ENCODE measurements at places on chromosomes 11 and 22. TPM values are rescaled to one million over a fixed set of nuclear protein-coding genes. Genes with fewer than 3 reads are reported as not detected.
A peak's percentile ranks its signal among the peaks of the same experiment; 100 is the strongest.

DNA sequence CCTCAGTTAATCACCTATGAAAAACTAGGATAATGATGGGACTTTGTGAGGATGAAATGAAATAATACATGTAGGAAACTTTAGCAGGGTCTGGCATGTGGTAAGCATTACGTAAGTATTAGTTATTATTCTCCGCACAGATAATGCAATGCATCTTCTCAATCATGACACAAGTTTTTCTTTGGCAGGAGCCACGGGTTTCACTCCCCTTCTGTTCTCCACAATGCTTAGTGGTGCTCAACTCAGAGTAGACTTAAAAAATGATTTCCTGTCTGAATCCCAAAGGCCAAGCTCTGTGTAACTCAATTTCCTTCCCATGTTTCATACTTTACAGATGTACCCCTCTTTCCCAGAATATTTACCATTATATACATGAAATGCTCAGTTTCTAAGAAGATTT, 82.9 kb downstream of the CCDC34 start:
- no peak for DNase-seq
- H3K4me3 ChIP-seq, result no peak overlapping the region
- H3K27ac ChIP-seq, result no peak overlapping the region
- no peaks in the 10 kb centered on the region for H3K27me3 ChIP-seq

DNA sequence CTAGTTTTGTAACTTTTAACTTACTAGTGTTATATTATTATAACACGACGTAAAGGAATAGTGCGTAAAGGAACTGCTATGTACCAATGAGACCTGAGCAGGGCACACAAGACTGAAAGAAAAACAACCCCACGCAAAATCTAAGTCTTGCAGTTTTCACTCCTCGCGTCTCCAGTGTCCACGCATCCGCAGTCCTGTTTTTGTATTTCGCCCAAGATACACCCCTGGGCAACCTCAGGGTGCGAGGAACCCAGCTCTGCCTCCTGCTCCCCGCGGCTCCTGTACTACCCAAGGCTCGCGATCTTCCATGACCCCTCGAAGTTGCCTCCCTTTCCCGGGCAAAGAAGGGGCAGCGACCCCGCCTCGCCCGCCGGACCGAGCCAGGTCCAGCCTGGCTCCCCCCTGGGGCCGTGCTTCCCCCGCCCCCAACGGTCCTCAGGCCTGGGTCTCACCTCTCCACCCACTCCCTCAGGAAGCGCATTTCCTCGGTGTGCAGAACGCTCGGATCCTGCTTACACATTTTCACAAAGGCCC, 393 bp downstream of the ST13 start:
- no peaks in the 10 kb centered on the region for H3K27me3 ChIP-seq
- H3K4me1 ChIP-seq, result peaks cover 56% of the 10 kb centered on the region
- H3K4me3 ChIP-seq, result peak overlapping the region; percentile 83
- no peak for DNase-seq
- peak overlapping the region; percentile 97 for H3K27ac ChIP-seq

C1QTNF5 gene
- total RNA-seq, result 27.8 TPM

DNA sequence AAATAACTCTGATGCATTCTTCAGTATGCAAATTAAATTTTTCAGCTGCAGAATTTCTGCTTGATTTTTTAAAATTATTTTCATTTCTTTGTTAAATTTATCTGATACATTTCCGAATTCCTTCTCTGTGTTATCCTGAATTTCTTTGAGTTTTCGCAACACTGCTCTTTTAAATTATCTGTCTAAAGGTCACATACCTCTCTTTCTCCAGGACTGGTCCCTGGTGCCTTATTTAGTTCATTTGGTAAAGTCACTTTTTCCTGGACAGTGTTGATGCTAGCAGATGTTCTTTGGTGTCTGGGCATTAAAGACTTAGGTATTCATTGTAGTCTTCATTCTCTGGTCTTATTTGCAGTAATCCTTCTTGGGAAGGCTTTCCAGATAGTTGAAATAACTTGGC, 577.4 kb upstream of the LUZP2 start:
- H3K4me3 ChIP-seq, result no peak overlapping the region
- DNase-seq, result no peak
- H3K36me3 ChIP-seq, result no peaks in the 10 kb centered on the region
- no peaks in the 10 kb centered on the region for H3K27me3 ChIP-seq
- H3K27ac ChIP-seq, result no peak overlapping the region

- H3K27ac ChIP-seq, result no peak overlapping the region
- peaks cover 1% of the 10 kb centered on the region for H3K36me3 ChIP-seq
- peaks cover 18% of the 10 kb centered on the region for H3K4me1 ChIP-seq
These were observed 1.0 kb downstream of the ZNF70 start for GRCh38 chr22:23749841-23750301.

DNA sequence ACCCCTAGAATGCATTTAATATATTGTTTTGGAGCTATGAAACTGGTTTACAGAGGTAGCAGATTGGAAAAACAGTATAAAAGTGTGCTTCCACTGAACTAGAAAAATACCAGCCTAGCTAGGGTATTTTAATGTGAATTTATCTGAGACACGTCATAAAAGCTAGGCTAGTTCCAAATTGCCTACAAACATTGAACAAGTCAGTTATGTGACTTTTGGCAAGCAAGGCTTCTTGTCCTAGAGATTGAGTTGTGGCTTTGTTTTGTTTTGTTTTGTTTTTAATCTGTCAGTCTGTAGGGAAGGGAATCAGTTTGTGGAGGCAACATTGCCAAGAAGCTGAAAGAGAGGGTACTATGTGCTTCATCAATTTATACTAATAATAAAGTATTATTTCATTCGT, 24.2 kb downstream of the RTN3 start:
- no peak overlapping the region for H3K4me3 ChIP-seq
- H3K27ac ChIP-seq, result no peak overlapping the region
- no peaks in the 10 kb centered on the region for H3K27me3 ChIP-seq
- DNase-seq, result no peak

RRP8 gene
- 20.9 TPM for total RNA-seq

DNA sequence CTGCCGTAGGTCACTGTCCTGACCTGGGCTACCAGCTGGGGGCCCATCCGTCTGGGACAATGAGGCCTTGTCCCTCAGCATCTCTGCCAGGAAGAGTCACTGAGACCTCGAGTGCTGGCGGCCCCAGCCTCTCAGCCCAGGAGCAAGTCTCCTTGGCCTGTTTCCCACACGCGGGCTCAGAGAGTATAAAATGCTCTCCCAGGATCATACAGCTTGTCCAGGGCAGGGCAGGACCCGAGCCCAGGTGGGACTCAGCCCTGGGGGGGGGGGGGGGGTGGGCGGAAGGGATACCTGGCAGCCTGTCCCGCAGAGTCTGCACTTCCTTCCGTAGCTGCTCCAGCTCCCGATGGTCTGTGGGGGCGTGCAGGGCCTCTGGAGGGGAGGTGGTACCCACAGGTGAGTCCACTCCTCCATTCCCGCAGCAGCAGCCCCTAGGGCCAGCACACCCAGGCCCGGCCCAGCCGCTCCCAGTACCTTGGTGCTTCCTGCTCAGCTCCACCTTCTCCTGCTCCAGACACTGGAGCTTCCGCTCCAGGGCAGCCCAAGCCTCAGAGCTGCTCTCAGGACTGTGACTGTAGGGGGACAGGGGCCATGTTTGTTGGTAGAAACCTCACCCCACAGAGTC, 7.9 kb downstream of the CDC42BPG start:
- no peak overlapping the region for H3K27ac ChIP-seq
- no peaks in the 10 kb centered on the region for H3K36me3 ChIP-seq
- H3K4me1 ChIP-seq, result no peaks in the 10 kb centered on the region
- no peaks in the 10 kb centered on the region for H3K27me3 ChIP-seq

HORMAD2 gene
- not detected for total RNA-seq

DNA sequence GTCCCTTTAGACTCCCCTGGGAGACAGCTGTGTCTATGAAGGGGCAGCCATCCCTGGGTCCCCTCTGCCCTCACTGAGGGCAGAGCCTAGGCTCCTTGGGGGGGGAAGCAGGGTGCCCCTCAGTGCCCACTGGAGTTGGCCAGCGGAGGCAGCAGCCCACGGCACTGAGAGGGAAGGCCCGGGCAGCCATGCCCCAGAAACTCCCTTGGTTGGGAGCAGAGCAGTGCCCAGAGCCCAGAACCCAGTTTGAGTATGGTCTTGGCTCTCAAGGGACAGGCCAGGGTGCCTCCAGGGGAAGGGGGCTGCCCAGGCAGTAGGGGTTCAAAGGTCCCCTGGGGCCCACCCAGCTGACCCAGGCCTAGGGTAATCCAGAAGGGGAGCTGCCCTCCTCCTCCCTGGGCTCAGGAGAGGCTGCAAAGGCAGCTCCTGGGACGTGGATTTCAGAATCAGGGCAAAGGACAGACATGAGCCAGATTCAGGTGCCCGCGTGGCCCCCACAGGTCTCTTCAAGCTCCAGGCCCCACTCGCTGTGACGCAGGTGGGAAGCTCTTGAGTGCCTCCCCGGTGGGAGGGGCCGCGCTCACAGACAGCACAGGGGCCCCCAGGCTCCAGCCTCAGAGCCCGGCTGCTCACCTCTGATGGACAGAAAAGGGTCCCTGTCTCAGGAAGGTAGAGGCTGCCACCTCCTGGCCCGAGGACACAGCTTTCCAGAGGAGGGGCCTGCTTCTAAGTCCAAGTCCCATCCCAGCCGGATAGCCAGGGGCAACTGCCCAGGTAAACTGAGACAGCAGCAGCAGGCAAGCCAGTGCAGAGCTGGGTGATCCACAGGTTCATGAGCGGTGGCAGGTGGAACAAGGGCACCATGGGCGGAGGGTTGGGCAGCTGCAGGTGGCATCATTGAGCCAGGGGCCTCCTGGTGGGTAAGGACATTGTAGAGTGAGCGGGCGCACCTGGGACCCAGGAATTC, 2.6 kb downstream of the C11orf21 start:
- no peak overlapping the region for H3K4me3 ChIP-seq
- no peaks in the 10 kb centered on the region for H3K36me3 ChIP-seq
- no peaks in the 10 kb centered on the region for H3K27me3 ChIP-seq
- peak; percentile 21 for DNase-seq
- no peak overlapping the region for H3K27ac ChIP-seq

HTATIP2 gene
- 16.3 TPM for total RNA-seq

DNA sequence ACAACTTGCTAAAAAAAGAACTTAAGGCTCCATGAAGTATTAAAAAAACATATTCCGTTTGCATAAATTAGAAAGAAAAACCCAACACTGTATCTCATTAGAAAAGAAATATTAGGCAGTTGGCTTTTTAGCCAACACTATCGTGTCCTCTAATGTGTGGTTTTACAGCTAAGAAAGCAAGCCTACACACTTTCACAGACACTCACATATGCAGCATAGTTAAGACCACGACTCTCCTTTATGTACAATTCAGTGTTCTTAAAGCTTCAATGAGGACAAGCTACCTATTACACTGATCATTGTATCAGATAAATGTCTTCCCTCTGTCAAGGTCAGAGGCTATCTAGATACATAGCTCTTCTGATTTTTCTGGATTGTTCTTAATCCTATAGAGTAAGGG, 80.1 kb downstream of the PICALM start:
- H3K27ac ChIP-seq, result no peak overlapping the region
- H3K4me3 ChIP-seq, result no peak overlapping the region
- H3K4me1 ChIP-seq, result peaks cover 10% of the 10 kb centered on the region
- H3K27me3 ChIP-seq, result no peaks in the 10 kb centered on the region
- no peak for DNase-seq

DNA sequence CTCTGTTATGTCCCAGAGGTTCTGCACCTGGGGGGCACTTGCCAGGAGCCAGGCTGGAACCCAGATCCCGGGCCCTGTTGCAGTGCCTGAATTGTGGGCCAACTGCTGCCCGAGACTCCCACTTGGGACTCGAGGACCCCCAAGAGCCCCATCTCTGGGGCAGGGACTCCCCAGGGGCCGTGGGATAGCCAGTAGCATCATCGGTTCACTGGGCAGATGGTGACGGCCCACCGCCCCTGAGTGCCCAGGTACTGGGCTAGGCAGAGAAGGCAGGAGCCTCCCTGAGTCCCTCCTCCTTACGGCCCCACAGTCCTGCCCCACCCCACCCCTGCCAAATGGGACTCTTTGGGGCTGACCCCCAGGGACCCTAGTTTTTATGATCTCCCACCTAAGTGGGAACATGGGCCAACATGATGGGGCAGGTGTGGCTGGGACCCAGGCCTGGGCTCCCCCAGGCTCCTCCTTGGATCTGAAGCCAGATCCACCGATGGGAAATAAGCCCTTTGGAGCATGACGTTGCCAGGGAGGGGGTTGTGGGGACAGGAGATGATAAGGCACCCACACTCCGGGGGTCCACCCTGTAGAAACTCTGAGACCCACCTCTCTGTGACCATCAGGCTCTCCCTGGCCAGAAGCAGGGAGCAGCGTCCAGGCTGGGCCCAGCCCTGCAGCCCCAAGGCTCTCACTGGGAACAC, 94.5 kb upstream of the FGF3 start:
- H3K27ac ChIP-seq, result no peak overlapping the region
- no peaks in the 10 kb centered on the region for H3K36me3 ChIP-seq
- no peak overlapping the region for H3K4me3 ChIP-seq
- peaks cover 26% of the 10 kb centered on the region for H3K27me3 ChIP-seq
- DNase-seq, result peak; percentile 7

GRCh38 chr11:130029137-130029536, 26.5 kb upstream of the PRDM10 start:
- H3K27me3 ChIP-seq, result no peaks in the 10 kb centered on the region
- H3K36me3 ChIP-seq, result no peaks in the 10 kb centered on the region
- H3K27ac ChIP-seq, result no peak overlapping the region
- no peaks in the 10 kb centered on the region for H3K4me1 ChIP-seq
- DNase-seq, result no peak

DNA sequence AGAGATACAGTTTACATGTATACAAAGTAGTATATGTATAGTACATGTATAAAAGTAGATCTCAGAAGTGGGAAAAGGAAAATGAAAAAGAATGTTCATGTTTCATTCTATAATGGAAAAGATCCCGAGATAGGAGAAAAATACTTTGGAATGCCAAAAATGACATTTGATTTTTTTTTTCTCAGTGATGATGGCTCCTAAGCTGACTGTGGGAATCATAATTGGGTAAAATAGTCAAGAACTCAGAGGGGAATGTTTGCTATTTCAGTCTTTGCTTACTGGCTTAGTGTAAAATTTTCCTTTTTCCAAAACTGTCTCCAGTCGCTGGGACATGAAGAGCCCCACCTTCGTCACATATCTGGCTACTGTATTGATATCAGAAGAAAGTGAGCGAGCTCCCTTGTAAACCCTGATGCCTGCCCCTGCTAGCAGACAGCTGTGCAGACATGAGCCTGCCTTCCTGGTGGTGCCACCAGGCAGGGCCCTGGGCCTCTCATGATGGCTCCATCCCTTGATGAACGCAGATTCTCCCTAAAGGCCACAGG, 944.6 kb downstream of the NTM start:
- H3K27ac ChIP-seq, result no peak overlapping the region
- no peaks in the 10 kb centered on the region for H3K36me3 ChIP-seq
- H3K27me3 ChIP-seq, result no peaks in the 10 kb centered on the region
- DNase-seq, result no peak
- H3K4me3 ChIP-seq, result no peak overlapping the region
- H3K4me1 ChIP-seq, result no peaks in the 10 kb centered on the region

GRCh38 chr22:49789289-49790141, 38.2 kb downstream of the BRD1 start:
- peaks cover 21% of the 10 kb centered on the region for H3K36me3 ChIP-seq
- H3K4me3 ChIP-seq, result no peak overlapping the region
- peak; percentile 70 for DNase-seq
- peak overlapping the region; percentile 75 for H3K27ac ChIP-seq

- H3K4me1 ChIP-seq, result peaks cover 5% of the 10 kb centered on the region
- no peak overlapping the region for H3K27ac ChIP-seq
- H3K36me3 ChIP-seq, result no peaks in the 10 kb centered on the region
- H3K27me3 ChIP-seq, result no peaks in the 10 kb centered on the region
- H3K4me3 ChIP-seq, result no peak overlapping the region
These were observed 28.9 kb downstream of the CARD18 start for GRCh38 chr11:105110688-105111030.

All from heart left ventricle (tissue), 16 donors.